ENCODE measurements at places on chromosomes 11 and 22.
A peak's percentile ranks its signal among the peaks of the same experiment; 100 is the strongest.

GRCh38 chr11:65720211-65720934 is at the start of gene RNASEH2C:
Gene RNASEH2C (minus strand): TSS chr11:65720798. CDS start chr11:65720758, 40 bp downstream.
- peak; percentile 70 for DNase-seq

DNA sequence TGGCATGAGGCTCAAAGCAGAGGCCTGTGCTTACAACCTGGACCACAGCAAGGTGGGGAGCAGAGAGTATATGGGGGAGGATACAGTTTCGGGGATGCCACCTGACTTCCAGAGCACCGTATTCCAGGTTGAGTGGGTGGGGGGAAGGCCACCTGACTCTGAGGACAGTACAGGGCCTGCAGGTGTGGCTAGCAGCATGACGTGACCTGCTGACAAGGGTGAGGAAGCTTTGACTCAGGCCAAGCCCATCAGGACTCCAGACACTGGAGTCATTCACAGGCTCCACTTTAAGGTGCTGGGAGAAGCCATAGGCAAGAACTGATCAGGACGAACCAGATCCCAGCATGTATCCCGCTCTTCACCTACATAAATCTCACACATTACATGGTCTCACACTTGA is 34.6 kb upstream of the CRTAM start:
- no peak for DNase-seq

GRCh38 chr11:63918507-63919191 is 1.7 kb upstream of the RCOR2 start:
- DNase-seq, result no peak

GRCh38 chr11:17651061-17651460 is 68.3 kb upstream of the MYOD1 start:
- no peak for DNase-seq

GRCh38 chr11:123362941-123363340 is 67.1 kb upstream of the GRAMD1B start:
- DNase-seq, result peak; percentile 49

DNA sequence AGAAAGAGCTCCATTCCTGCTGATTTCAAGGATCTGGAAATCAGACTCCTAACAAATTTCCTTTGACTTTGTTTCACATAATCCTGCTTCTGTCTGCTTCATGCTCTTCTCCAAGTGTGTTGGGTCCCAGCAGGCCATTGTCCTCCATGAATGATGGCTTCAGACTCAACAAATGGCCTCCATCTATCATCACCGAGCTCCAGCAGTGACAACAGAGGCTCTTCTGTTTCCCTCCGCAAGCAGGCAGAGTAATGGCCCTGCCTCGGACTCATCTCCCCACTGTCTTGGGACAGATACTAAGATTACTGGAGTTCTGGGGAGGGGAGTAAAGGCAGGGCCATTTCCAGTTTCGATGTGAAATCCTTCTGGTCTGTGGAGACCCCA is 127.3 kb downstream of the TENM4 start:
- DNase-seq, result no peak

GRCh38 chr11:76131671-76132631 is 74.4 kb downstream of the WNT11 start:
- DNase-seq, result peak; percentile 32

GRCh38 chr11:12066799-12067508 is 43.4 kb upstream of the MICAL2 start:
- no peak for DNase-seq

DNA sequence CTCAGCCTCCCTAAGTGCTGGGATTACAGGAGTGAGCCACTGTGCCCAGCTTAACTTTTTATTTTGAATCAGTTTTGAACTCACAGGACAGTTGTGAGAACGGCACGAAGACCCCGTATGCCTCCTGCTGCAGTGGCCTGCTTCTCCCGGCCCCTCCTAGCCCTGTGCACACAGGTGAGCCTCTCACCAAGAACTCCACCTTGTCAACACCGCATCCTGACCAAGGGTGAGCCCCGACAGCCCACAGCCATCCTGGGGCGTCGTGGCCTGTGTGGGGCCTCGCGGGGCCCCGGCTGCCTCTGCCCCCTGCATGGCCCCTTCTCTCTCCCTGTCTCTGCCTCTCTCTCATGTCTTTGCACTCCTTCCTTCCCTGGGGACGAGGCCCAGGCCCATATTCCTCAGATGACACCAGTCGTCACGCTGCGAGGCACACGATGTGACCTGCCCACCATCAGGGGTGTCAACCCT is 38.8 kb downstream of the GNB1L start:
- no peak for DNase-seq

DNA sequence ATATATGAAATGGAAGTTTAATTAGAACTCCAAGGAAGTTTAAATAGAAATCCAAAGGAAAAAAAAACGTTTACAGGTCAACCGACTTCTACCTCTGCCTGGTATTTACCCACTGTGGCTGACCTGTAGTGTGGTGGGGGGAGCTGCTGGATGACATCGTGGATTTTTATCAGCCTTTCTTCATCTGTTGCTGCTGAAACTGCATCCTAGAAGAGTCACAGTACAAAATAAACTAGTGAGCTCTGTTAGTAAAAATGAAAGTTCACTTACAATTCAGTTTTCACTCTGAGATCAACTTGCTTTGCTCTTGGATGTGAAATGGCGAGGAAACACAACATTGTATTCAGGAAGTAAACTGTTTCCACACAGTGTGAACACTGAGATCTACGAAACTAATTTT is 43.2 kb upstream of the TP53AIP1 start:
- DNase-seq, result no peak

Measured in NCI-H446 treated with DMSO at 0.1 percent for 48 hours (cell line).